Stimulated activated CD8-positive, alpha-beta memory T cell treated with anti-CD3 and anti-CD28 coated beads, Interleukin-7, amount 100 ng/mL, for 1 hour (primary cell): ENCODE measurements at places on chromosomes 6 and 20.

DNA sequence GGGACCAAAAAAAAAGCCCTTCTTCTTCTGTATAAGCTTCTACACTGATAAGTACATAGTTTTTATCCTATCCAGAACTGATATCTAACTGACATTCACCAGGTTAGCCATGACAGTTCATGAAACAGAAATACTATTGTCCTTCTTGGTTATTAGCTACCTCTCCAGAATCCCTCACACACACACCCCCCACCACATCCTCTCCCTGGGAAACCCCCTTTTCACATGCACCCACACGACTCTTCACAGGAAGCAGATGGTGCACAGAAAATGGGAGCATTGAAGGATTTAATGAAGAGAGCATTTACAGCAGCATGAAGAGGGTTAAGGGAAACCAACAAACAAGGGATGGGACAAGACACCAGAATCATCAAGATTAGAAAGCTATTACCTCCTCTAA, 88.9 kb downstream of the FHL5 start:
- DNase-seq = no peak

DNA sequence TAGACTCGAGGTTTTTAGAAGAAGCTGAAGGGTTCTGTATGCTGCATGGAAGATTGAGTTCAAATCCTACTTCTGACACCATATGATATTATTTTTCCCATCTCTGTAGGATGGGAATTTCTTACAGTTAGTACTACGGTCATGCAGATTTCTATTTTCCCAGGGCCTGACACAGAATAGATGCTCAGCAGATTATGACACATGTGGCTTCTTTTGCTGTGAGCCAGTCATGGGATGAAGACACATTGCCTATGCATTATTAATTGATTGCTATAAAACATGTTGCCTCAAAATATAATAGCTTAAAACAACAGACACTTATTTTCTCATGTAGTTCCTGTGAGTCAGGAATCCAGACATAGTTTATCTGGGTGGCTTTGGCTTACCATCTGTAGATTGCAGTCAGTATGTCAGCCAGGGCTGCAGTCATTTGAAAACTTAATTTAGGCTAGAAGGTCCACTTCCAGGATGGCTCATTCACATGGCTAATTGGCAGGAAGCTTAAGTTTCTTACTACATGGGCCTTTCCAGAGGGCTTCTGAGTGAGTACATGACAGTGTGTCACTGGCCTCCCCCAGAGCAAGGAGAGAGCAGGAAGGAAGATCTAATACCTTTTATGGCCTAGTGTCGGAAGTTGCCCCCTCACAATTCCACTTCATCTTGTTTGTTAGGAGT, 29.5 kb downstream of the TOP1 start:
- no peak for DNase-seq

GRCh38 chr6:35360349-35361138, 18.2 kb downstream of the PPARD start:
- no peak for DNase-seq

GRCh38 chr6:72525821-72526510, 95.9 kb upstream of the KCNQ5 start:
- no peak for DNase-seq

GRCh38 chr6:112214739-112215269, 39.6 kb downstream of the LAMA4 start:
- no peak for DNase-seq

DNA sequence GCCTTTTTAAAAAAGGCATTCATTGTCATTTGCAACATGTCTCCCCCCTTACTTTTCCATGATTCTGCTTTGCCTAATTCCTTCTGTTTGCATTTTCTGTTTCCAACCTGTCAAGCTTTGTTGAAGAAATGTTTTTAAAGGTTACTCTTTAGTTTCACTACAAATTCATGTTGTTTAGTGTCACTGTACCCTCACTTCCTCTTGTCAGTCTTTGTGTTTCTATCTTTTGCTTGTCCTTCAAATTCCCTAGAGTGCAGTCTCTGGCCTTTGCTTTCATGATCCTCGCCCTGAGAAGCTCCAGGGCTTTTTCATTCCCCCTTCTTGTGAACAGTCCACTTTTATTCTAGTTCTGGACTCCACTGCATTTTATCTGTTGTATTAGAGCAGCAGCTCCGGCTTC, 90.6 kb downstream of the MAP3K4 start:
- DNase-seq = no peak

GRCh38 chr6:140027219-140027618, 652.8 kb upstream of the CITED2 start:
- DNase-seq = no peak

DNA sequence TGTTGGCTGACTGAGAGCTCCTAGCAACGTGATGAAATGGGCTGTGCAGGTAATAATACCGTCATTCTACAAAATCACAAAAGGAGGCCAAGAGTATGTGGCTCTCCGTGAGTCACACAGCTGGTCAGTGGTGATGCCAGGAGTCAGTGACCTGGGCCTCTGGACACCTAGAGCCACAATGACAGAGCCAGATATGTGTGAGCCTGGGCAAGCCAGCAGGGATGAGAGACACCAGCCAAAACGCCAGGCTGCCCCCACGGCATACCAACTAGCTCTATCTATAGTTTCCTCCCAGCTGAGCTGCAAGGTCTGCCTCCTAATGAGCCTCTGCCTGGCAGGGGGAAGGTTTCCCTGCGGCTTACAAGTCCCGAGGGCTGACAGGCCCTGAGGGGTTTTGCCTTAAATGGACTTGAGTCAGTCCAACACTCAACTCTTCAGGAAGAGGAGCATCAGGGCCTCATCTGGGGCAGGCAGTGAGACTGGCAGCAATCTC, 70.0 kb downstream of the CPNE5 start:
- no peak for DNase-seq

GRCh38 chr6:89186762-89187161, 30.4 kb downstream of the GABRR1 start:
- DNase-seq = no peak

- DNase-seq = no peak
Observed at GRCh38 chr6:9316831-9317230, 881.5 kb upstream of the SLC35B3 start.

GRCh38 chr6:23587582-23587981, 538.4 kb upstream of the NRSN1 start:
- no peak for DNase-seq

- no peak for DNase-seq
Observed at GRCh38 chr20:18412221-18412901, 54.5 kb downstream of the DZANK1 start.

DNA sequence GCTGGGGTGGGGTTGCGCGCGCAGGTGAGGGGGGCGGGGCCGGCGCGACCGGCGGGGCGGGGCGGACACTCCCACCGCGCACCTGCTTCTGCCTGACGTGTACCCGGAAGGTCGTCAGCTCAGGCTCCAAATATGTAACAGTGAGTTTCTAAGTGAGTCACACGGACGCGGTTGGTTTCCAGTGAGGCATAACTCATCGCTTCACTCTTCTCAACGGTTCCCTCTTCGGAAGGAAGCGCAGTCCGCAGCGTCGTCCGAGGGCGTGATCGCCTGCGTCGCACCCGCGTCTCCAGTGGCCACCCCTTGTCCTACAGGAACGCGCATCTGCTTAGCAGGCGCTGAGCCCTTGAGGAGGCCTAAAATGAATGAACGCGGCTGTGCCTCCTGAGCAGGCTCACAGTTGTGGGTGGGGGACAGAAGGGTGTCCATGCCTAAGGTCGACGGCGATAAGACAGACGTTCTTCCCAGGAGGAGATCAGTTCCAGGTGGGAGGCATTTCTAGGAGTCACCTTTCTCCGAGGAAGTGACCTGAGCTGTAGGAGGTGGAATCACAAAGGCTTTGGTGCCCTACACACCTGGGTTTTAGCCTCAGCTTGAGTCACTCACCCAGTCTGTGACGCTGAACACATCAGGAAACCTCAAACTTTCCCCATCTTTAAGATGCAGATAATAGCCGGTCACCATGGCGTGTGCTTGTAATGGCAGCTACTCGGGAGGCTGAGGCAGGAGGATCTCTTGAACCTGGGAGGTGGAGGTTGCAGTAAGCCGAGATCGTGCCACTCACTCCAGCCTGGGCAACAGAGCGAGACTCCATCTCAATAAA, 50.9 kb upstream of the EZR start:
- DNase-seq = peak; percentile 91

GRCh38 chr6:47203266-47203937, 106.3 kb downstream of the TNFRSF21 start:
- DNase-seq = no peak

GRCh38 chr6:63635588-63636517, at the start of gene PHF3:
Gene PHF3, plus strand, starts transcription at chr6:63635802. Its CDS starts 10,750 bp downstream, at chr6:63646552.
- DNase-seq = peak; percentile 81

- DNase-seq = no peak
Observed at GRCh38 chr6:45647341-45648261, 269.9 kb upstream of the SUPT3H start.

GRCh38 chr6:7910298-7910653, 312 bp downstream of the TXNDC5 start:
- DNase-seq = no peak

DNA sequence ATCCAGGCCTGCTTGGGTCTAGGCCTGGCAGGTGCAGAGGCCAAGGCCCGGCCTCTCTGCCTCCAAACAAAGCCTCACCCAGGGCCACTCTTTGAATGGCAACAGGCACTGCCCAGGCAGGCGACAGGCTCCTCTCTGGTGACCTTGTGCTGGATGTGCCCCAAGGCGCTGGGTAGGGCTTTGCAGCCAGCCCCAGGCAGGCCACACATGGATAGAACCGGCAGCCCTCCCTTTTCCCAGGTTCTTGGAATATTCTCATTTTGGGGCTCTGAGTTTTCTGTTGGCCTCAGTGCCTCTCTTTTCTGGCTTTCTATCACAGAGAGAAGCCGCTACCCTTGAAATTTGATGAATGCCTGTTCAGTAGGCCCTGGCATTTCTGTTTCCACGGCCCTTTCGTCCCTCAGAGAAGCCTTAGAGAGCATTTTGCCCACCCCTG, 18.9 kb downstream of the PKIG start:
- DNase-seq = no peak

- no peak for DNase-seq
Observed at GRCh38 chr20:25236450-25237304, 11.2 kb upstream of the PYGB start.

GRCh38 chr20:46364670-46365486, 41.5 kb downstream of the ELMO2 start:
- no peak for DNase-seq

DNA sequence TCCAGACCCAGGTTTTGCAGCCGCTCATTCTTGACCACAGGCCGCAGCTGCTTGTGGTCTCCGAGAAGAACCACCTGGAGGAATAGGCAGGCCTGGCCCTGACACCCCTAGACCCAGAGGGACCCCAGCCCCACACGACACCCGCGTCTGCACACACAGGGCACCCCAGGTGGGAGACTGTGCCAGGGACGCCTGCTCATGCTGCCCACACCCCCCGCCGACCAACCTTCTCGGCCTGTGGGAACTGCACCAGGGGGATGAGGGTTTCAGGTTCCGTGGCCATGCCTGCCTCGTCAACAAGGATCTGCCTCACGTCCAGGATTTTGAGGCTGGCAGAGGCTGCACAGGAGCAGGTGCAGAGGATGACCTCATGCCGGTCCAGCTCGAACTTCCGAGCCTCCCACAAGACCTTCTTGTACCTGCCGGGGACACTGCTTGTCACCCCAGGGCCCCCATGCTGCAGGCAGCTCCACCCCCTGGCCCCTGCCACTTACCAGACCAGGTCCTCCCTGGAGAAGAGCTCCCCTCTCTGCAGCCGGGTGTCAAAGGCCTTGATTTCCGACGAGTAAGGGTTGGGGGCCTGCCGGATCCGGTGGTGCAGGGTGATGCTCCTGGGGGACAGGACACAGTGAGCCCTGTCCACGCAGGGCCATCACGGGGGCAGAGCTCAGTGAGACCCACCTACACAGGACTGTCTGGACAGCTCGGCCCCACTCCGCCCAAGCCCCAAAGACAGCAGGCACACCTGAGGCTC, 7.1 kb downstream of the FNDC11 start:
- no peak for DNase-seq

DNA sequence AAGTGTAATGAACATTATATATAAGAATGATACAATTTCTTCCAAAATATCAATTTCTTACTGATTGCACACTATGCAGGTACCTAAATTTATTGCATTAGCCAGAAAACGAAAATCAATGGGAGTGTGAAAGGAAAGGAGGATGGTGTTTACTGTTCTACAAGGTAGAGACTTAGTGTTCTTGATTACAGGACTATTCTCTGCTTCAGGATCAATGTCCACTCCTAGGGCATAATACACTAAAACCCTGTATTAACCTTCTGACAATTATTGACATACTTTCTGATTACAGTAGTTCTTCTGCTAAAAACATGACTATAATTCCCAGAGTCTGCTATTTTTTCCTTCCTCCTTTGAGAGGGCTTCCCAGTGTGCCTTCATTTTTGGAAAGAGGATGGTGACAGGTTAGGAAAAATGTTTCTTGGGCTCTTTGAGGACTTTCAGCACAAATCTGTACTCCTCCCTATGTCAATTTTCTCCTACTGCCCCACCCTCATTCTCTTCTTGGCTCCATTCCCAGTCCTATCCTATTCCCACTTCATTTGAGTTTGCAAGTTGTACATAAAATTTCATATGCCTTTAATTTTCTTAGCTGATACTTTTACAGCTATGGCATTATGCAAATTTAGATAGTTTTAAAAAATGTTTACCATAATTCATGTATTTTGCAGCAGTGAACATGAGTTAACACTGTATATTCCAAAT, 278.9 kb downstream of the CENPW start:
- no peak for DNase-seq

DNA sequence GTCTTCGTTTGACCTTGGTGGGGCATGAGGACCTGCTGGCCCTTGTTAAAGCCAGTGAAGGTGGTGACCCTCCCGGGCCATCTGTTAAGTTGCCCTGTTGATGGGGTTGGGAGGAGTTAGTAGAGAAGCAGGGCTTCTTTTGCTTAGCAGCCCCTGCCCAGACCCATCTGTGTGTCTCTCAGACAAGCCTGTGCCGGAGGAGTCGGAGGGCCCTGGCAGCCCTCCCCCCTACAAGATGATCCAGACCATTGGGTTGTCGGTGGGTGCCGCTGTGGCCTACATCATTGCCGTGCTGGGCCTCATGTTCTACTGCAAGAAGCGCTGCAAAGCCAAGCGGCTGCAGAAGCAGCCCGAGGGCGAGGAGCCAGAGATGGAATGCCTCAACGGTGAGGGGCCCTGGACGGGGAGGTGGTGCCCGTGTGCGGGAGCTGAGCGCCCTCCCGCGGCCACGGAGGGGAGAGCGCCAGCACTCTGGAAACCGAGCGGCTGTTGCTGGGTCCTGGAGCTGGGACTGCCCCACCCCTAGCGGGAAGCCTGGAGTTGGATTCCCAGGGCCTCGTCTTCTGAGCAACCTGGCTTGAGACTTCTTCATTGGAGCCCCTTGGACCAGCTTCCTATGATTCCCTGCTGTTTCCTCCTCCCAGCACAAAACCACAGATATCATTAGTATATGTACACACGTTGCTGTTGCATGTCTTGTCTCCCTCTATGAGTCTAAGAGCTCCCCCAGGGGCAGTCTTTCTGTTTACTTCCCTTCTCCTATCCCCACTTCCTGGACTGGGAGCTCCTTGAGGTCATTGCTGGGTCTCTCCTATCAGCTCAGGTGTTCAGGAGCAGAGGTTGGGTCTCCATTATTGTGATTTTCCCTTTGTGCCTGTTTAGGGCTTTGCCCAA, 27.6 kb upstream of the SRF start:
- DNase-seq = peak; percentile 51

DNA sequence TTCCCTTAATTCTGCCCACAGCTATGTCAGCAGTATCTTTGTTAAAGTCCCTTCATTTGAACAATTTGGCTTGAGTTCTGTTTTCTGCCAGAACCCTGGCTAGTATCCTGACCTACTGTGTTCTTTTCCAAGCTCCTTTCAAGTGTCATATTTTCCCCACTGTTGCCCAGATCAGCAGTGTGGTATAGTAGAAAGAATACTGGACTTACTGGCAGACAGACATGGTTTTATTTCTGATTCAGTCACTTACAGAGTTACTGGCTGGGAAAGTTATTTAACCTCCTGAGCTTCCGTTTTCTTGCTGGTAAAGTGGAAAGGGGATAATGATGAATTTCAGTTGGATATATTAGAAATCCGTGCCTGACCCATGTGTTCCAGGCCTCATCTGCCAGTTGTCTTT, 39.8 kb upstream of the RAB23 start:
- DNase-seq = no peak
